Motor neuron (in vitro differentiated cells): ENCODE measurements at places on chromosomes 5 and 9. TPM values are rescaled to one million over a fixed set of nuclear protein-coding genes. Genes with fewer than 3 reads are reported as not detected.

DNA sequence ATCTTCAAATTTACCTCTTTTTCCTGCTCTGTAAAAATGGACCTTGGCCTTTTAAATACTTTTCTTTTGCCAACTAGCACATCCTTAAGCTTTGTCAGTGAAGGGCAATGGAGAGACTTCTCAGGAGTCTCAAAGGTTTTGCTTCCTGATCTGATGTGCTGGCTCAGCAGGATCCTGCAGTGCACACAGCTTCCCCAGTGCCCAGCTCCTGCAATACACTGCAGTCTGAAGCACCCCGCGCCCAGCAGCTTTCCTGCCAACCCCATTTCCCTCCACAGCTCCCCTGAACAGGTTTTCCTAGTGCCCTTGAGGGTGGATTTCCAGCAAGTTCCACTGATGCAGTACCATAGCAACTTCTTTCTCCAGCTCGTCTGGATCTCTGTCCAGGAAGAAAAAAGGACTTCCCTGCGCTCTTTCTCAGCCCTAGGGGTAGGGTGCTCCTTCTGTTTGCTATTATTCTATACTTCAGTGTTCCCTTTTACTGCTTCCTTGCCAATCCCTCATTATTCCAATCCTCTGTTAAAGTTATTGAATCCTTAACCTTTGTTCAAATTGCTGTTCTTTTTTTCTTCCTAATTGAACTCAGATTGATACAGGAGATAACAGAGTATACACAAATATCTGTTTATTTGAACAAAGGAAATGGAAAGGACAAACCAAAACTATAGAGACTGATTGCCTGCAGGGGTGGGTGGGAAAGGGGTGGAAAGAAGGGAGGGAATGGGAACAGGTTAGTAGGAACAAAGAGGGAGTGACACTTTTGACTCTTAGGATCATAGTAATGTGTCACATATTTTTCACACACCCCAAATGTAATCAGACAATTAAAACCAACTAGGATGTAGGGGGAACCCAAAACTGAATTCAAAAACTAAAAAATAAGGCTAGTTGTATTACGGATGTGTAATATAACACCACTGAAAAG, 8.5 kb downstream of the SNAPC3 start:
- no peak for ATAC-seq

DNA sequence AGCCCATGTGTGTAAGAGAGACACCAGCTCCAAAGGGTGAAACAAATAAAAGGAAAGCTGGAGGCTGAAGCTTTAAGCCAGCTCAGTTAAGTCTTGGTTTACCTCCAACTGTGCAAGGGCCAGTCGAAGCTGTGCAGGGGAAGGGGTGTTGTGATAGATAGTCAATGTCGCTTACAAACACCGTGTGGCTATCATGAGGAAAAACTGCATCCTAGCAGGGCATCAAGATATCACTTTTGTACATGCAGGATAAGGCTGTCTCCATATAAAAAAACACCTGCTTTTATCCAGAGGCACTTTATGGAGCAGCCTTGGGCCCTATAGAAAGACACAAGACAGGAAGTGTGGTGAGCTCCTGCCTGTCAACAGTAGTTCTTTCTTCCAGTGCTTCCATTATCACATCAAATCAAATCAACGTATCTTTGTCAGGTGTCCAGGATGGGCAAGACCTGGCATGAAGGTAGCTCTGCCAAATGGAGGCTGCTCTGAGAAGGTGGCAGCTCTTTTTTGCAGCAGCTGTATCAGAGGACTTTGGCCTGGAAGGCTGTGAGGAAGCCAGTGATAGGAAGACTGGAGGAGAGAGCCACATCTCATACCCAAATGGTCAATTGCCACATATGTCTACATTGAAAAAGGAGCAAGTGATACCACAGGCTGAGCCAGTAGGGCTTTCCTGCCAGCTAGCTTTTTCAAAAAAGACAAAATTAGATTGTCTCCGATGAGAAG, 29.3 kb upstream of the SELENOP start:
- ATAC-seq: no peak

DNA sequence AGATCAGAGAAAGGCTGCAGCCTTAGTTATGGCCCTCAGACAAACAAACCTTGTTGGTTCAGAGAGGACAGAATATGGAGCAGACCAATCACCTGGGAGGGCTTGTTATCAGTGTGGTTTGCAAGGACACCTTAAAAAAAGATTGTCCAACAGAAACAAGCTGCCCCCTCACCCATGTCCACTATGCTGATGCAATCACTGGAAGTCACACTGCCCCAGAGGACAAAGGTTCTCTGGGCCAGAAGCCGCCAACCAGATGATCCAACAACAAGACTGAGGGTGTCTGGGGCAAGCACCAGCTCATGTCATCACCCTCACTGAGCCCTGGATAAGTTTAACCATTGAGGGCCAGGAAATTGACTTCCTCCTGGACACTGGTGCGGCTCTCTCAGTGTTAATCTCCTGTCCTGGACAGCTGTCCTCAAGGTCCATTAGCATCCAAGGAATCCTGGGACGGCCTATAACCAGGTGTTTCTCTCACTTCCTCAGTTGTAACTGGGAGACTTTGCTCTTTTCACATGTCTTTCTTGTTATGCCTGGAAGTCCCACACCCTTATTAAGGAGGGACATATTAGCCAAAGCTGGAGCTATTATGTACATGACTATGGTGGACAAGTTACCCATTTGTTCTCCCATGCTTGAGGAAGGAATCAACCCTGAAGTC, 36.9 kb upstream of the TBCA start:
- no peak for ATAC-seq

GRCh38 chr9:14277244-14277643, 36.7 kb downstream of the NFIB start:
- peak; percentile 54 for ATAC-seq

DNA sequence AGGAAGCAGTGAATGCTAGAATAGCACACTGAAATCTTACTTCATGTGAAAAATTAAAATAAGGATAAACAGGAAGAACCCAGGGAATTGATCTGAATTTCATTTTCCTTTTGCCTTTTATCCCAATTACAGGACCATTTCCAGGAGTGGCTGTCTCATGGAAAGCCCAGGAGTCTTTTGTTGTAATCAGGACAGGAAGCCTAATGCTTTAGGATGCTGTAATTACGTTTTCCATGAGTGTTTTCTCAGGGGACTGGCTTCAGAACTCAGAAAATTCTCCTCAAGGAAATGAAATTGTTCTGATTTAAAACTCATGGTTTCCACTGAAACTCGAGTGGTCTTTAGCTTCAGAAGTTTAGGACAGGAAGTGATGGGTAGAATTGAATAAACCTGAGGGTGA, 56.6 kb upstream of the CAMK4 start:
- ATAC-seq: no peak

DNA sequence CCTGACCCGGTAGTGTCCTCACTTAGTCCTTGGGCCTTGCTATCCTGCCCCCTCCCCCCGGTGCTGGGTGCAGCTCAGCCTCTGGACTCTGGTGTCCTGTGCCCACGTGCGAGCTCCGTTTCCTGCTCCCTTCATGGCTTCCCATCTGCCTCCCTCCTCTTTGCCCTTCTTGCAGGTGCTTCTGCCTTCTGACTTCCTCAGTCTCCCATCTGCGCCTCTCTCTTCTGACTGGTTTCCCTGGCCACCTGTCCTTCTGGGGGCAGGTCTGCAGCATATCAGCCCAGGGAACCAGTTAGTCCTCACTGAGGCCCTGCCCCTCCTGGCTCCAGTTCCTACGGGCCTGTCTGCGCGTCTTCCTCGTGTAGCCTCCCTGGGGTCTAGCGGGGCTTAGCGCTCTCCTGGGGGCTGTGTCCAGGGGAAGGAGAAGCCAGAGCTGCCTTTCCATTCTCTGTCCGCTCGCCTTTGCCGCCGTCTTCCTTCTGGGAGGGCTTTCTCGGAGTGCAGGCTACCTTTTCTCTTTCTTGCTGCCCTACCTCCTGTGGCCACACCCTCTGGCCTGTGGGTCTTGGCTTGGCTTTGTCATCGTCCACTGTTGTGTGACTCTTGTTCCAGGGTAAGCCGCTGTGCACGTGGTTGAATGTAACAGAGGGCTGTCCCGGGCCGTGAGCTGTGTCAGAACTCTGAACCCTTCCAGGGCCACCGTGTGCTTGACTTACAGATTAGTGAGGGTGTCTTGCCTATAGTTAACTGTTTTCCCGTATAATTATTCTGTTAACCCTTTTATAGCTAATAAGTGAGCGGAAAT, 51.8 kb downstream of the EHMT1 start:
- peak; percentile 51 for ATAC-seq

GRCh38 chr9:129579294-129579693, 41.6 kb downstream of the C9orf50 start:
- no peak for ATAC-seq

- ATAC-seq: no peak
Observed at GRCh38 chr9:119289740-119290433, 79.3 kb downstream of the BRINP1 start.

DNA sequence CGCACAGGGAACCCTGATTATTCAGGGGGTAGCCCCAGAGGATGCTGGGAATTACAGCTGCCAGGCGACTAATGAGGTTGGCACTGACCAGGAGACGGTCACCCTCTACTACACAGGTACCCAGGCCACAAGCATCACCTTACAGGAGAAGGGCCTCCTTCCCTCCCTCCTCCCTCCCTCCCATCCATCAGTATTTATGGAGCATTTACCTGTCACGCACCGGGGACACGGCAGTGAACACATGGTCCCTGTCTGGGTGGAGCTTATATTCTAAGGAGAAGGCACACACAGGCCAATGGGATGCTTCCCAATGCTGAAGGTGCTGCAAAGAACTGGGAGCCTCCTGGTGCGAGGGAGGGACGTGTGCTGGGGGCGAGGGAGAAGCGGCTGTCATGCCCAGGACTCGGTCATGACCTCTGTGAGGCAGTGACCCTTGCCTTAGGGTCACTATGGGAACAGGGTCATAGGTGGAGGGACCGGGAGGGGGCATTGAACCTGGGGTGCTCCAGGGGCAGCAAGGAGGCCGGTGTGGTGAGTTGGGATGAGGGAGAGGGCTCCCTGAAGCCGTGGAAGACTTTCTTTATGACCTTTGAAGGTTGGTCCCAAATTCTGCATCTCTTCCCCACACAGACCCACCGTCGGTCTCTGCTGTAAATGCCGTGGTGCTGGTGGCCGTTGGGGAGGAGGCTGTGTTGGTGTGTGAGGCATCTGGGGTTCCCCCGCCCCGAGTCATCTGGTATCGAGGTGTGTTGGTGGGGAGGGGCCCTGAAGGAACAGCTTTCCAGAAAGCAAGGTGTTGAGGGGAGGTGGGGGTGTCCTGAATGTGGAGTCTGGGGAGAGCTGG, 41.5 kb downstream of the HMCN2 start:
- ATAC-seq: no peak

DNA sequence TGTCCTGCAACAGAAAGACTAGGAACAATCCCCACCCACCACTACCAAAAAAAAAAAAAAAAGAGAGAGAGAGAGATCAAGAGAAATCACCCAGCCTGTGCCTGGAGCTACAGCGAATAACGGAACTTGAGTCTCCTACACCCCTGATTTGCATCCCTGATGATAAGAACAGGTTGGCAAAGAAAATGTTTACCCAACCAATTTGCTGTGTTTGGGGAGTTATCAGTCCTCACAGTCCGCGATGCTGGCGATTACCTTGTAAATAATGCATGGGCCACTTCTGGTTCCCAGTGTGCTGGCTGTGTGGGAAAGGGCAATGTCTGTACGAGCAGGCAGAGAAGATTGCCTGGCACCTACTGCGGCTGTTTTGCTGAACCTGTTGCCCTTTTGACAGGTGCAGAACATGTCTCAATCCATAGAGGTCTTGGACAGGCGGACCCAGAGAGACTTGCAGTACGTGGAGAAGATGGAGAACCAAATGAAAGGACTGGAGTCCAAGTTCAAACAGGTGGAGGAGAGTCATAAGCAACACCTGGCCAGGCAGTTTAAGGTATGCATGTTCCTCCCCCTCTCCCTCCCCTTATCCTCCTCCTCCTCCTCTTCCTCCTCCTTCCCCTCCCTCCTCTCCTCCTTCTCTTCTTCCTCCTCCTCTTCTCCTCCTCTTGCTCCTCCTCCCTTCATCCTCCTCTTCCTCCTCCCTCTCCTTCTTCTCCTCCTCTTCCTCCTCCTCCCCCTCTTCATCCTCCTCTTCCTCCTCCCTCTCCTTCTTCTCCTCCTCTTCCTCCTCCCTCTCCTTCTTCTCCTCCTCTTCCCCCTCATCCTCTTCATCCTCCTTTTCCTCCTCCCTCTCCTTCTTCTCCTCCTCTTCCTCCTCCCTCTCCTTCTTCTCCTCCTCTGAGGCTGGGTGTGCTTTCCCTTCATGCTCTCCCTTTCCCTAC, 8.3 kb downstream of the OLFM1 start:
- peak; percentile 37 for ATAC-seq

- no peak for ATAC-seq
Observed at GRCh38 chr9:124657516-124657915, 113.6 kb downstream of the NR6A1 start.

- no peak for ATAC-seq
Observed at GRCh38 chr5:160477266-160477970, 55.8 kb downstream of the PTTG1 start.

- ATAC-seq: peak; percentile 39
Observed at GRCh38 chr5:95786821-95787418, 35.6 kb downstream of the GLRX start.

- ATAC-seq: no peak
Observed at GRCh38 chr9:77798140-77798539, 150.0 kb upstream of the GNA14 start.

DNA sequence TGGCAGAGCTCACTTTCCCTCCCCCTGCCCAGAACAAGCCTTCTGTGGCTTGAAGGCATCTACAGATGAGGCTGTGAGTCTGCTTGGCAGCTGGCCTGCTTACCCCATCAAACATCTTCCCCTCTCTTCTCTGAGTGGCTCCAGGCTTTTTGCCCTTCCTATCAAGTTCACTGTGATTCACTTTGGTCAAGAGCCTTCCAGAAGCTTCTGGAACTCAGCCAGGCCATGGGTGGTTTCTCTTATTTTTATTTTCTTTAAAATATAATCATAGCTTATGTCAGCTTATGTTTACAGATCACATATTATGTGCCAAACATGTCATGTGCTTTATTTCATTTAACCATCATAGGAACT, 267.0 kb downstream of the SEC61B start:
- no peak for ATAC-seq

DNA sequence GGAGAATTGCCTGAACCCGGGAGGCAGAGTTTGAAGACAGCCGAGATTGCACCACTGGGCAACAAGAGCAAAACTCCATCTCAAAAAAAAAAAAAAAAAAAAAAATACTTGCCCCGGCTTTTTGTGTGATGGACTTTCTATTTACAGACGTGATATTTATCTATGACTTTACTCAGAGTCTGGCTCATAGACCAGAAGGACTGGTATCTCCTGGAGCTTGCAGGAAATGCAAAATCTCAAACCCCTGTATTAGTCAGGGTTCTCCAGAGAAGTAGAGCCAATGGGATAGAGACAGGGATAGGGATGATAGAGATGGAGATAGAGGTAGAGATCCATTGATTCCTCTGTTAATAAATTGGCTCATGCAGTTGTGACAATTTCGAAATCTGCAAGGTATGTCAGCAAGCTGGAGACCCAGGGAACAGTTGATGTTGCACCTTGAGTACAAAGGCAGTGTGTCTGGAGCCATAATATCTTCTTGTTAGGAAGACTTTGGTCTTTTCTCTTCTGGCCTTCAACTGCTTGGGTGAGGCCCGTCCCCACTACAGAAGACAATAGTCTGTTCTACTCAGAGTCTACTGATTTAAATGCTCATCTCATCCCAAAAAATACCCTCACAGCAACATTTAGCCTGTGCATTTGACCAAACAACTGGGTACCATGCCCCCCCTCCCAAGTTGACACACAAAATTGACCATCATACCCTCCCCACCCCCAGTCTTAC, 195.4 kb upstream of the MSX2 start:
- no peak for ATAC-seq

The ADRA1B gene
- total RNA-seq: 0.49 and 0.63 TPM in 2 replicates

The SMC5 gene
- total RNA-seq: 21.0 and 21.3 TPM in 2 replicates

The C9orf153 gene
- total RNA-seq: 0.42 and 0.46 TPM in 2 replicates

The ITGA2 gene
- total RNA-seq: 0.65 and 0.75 TPM in 2 replicates

The CEL gene
- 0.78 and 1.1 TPM in 2 replicates for total RNA-seq

The IL4 gene
- total RNA-seq: not detected in 2 replicates

The PHF19 gene
- total RNA-seq: 9.3 and 11.0 TPM in 2 replicates

The DBN1 gene
- total RNA-seq: 121 and 132 TPM in 2 replicates
